ENCODE measurements at places on chromosomes 6 and 20.

GRCh38 chr6:113643407-113643770 is 213.8 kb upstream of the MARCKS start:
- DNase-seq = no peak

DNA sequence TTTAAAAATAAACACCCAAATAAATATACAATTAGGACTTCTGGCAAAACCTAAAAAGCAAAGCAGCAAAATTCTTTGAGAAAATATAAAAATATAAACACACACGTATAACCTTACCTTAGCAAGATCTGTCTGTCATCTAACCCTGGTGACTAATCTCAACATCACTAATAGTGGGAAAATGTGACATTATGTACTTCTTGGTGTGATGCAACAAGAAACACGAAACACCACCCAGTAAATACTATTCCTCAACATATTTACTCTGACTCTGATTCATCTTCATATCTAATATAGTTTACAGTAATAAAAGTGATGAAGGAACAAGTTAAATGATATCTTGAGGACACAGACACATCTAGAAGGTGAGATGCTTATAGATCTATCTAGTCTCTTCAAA is 332.6 kb upstream of the MANEA start:
- DNase-seq = no peak

- DNase-seq = no peak
Measured at GRCh38 chr20:62534526-62535221, 58.9 kb upstream of the GATA5 start.

GRCh38 chr6:33181141-33181540 is 11.1 kb downstream of the COL11A2 start:
- no peak for DNase-seq

- DNase-seq = no peak
Measured at GRCh38 chr20:38050686-38051085, 17.1 kb downstream of the RPRD1B start.

DNA sequence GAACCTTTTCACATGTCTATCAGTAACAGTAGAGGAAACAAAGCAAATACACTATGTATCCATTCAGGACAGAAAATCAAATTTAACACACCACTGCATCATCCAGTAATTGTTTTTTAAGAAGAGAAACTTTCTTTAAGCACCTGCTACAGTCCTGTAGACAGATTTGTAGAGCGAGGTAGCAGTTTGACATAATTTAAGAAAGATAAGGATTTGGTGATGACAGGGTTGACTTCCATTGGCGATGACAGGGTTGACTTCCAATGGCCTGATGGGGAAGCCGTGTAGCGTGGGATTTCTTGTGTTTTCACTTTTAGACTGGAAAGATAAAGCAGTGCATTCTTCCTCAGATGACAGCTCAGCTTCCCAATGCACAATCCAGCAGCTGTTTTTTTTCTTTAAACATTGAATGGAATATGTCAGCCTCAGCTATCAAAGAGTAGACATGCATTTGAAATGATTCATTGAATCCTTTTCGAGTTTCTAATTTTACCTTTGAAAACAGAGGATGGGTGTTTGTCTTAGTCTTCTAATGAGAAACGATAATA is 68.5 kb downstream of the ECT2L start:
- DNase-seq = no peak

DNA sequence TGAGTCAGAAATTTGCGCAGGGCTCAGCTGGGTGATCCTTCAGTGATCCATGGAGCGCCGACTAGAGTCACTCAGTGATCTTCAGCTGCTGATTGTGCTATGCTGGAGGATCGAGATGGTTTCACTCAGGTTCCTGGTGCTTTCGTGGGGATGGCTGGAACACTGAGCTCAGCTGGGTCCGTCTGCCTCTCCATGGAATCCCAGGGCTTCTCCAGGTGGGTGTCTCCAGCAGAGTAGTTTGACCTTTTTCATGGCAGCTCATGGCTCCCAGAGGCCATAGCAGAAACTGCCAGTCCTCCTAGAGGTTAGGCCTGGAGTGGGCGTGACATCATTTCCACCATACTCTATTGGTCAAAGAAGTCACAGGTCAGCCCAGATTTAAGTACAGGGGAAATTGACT is 88.8 kb upstream of the SIRPA start:
- DNase-seq = no peak

GRCh38 chr6:115798229-115798628 is 262.5 kb downstream of the FRK start:
- no peak for DNase-seq

DNA sequence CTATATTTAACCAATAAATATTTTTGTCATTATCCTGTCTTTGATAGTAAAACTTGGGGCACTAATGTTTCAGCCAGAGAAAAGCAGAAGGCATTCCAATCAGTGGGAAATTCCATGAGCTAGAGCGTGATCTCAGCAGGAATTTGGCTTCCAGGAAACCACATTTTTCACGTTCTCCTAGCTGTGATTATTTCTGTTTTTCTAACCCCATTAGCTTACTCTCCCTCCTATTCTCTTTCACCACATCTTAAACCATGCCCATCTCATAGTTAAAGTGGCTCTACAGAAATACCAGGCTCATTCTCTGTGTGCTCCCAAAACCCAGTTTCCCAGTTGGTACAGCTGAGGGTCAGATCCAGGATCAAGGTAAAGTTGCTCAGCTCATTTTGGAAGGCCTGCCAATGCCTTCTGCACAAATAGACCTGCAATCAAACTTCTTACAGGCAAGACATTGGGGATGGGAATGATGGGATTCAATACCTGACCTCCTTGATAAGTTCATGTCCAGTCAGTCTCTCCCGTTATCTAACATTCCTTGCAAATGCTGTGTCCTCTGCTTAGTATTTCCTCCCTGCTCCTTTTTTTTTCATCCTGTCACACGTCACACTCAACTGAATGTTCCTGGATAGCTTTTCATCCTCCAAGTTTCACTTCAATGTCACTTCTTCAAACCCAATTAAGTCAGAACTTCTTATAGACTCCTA is 33.1 kb upstream of the TMEM30A start:
- no peak for DNase-seq

- DNase-seq = no peak
Measured at GRCh38 chr6:53322188-53323029, 26.3 kb downstream of the ELOVL5 start.

DNA sequence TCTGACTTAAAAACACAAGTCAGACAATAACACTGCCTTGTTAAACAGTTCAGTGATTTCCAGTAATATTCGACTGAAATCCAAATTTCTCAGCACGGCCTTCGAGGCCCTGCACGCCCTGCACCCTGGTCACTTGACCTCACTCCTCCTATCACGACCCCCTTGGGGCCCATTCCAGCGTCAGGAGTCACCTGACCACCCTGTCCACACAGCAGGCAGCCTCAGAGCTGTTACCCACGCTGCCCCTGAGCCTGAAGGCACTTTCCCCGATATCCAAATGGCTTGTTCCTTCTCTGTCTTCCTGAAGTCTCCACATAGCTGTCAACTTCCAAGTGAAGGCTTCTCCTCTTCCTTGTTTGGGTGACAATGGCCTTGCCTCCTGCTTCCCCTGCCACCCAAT is 33.1 kb upstream of the SMOC2 start:
- no peak for DNase-seq
